ENCODE measurements at places on chromosomes 4 and X.

- no peak for DNase-seq
Observed at GRCh38 chrX:14832586-14832985, 40.3 kb downstream of the FANCB start.

DNA sequence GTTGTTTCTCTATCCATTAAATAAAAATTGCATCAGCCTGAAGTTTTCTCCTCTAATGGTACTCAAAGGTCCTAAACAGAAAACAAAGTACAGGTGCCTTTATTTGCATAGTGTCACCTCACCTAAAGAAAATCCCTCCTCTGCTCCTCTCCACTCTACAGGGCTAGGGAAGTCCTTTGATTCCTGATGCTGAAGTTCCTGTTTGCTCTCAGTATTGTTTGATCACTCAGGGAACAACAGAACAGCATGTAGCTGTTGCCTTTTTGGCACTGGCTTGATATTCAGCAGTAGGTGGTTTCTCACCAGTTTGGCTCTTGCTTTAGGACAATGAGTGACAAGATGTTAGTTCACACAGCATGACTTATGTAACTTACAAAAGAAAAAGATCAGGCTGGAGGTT is 156.2 kb upstream of the SLC7A11 start:
- no peak for DNase-seq

GRCh38 chr4:159451006-159451405 is 348.1 kb downstream of the RAPGEF2 start:
- no peak for DNase-seq

- DNase-seq = no peak
Observed at GRCh38 chr4:1972414-1972813, 36.4 kb downstream of the NELFA start.

DNA sequence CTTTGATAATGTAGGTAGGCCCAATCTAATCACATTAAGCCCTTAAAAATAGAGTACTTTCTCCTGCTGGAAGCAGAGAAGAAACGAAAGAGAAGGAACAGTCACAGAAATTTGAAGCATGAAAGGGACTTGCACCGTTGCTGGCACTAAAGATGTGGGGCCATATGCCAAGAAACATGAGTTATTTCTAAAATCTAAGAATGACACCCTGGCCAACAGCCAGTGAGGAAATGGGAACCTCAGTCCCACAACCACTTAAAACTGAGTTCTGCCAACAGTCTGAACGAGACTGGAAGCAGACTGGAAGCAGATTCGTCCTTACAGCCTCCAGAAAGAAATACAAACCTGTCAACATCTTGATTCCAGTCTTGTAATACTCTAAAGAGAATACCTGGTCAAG is 70.1 kb downstream of the CENPC start:
- no peak for DNase-seq

DNA sequence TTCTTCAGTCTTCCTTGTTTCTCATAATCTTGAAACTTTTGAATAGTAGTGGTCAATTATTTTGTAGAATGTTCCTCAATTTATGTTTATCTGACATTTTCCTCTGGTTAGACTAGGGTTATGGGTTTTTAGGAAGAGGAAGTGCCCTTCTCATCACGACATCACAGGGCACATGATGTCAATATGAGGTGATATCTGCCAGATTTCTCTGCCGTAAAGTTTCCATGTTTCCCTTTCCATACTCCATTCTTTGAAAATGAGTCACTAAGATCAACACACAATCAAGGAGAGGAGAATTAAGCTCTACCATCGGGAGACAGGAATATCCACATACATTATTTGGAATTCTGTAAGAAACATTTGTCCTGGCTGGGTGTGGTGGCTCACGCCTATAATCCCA is 28.4 kb downstream of the RP2 start:
- no peak for DNase-seq

GRCh38 chrX:23478561-23478960 is 143.9 kb downstream of the PTCHD1 start:
- no peak for DNase-seq

DNA sequence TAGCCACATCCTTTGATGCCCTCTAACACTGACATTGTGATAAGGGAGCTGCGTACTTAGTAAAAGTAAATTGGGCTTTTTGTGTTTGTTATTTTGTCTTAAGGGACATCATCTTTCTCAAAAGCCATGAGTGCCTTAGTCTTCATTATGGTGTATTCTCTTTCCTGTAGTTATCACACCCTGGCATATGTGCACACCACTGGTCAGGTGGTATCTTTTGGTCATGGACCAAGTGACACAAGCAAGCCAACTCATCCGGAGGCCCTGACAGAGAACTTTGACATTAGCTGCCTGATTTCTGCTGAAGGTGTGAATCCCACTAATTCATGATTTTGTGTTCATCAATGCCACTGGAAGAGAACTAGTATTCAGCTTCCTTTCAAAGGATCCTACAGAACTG is 18.0 kb downstream of the HERC6 start:
- DNase-seq = no peak

DNA sequence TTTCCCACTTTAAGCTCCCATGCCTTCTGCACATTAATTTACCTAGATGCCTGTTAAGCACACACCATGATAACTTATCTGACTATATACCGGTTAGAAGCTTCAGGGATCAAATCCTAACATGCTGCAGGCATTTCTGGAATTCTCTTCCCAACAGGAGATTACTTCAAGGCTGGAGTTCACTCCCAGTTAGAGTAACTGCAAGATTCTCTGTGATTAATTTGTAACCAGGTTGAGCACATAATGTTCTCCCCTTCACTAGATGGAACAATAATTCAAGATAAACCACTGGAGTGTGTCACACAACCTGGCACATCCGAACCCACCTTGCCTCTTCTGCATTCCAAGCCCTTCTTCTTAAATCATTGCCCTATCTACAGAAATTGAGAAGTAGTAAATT is 11.8 kb upstream of the UGT2A3 start:
- no peak for DNase-seq

DNA sequence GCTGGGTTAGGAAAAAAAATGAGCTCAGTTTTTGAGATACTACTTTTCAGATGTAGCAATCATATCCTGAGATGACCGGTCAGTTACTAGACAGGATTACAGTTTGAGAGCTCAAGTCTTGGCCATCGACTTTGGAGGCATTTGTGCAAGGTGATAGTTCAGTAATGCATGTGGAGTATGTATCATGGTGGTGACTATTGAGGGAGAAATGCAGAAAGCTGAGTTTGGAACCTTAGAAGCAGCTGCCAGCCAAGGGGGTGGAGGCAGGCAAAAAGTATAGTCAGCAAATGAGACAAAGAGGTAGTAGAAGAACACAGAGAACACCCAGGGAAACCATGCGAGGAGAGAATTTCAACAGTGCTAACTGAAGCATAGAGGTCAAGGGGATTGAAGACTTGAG is 48.7 kb upstream of the SLC4A4 start:
- no peak for DNase-seq

GRCh38 chrX:7092543-7092942 is 55.0 kb upstream of the STS start:
- DNase-seq = no peak

GRCh38 chr4:3499710-3500109 is 32.5 kb downstream of the LRPAP1 start:
- no peak for DNase-seq

GRCh38 chrX:38820751-38821150 is 19.5 kb downstream of the MID1IP1 start:
- no peak for DNase-seq

- DNase-seq = peak; percentile 3
Observed at GRCh38 chrX:107654872-107655761, 26.8 kb downstream of the PRPS1 start.

DNA sequence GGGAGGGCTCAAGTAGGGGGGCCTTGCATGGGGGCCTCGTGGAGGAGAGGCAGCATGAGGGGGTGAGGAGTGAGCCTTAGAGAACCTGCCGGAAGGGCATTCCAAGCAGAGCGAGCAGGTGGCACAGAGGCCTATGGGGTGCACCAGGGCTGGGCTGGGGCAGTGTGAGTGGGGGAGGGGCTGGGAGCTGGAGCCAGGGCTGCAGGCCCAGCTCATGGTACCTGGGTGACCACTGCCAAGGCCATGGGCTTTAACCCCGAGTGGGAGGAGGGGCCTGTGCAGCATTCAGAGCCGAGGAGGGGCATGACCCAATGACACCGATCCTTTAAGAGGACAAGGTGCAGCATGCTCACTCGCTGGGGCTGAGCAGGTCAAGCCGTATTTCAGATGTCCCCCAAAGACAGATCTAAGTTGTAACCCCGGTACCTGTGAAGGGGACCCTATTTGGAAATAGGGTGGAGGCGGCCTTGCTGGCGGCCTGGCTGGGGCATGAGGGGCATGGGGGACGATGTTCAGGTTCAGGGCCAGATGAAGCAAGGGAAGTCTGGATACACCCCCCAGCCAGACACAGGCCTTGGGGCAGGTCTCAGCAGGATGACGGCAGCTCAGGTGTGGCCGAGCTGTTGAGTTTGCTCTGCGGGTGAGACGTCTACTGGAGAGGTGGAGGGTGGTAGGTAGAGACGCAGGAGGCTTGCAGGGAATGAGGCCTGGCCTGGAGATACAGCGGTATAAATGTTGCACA is 137.0 kb downstream of the CPZ start:
- no peak for DNase-seq

DNA sequence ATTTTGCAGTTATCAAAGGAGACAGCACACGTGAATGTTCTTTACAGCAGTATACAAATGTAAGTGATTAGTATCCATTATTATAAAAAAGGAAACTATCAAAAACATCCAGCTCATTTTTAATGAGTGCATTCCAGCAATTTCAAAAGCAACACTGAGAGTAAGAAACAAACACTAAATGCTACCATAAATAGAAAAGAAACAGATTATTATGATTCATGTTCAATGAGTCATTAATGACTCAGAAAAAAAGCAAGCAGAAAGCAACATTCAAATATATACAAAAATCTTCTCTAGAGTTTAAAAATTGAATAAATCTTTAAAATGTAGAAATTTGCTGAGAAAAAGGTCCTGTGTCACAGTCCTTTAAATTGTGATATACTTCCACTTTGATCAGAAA is 346.5 kb upstream of the FMR1 start:
- DNase-seq = no peak

DNA sequence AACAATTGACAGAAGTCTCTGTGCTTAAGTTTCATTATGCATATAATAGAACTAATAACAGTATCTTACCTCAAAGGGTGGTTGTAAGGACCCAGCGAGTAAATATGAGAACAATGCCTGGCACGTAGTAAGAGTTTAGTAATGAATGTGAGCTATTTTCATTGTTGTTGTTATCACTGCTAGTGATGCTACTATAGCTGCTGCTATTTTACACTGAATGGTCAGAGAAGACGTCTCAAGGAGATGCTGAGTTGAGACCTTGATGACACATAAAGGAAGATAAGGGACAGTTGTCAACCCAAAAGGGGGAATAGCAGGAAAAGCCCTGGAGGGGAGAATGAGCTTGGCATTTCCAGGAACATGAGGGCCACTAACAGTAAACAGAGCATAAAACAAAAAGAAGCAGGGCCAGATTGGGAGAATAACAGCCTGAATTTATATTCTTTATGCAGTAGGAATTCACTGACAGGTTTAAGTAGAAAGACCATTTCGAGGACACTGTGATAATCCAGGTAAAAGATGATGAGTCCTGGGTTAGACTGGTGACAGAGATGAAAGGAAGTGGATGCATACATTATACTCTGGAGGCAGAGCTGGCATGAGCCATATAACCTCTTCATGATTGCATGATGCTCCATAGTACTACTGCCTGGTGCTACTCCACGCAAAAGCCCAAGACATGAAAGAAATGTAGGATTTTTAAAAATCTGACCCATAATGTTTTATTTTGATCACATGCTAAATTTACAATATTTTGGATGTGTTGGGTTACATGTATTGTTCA is 23.1 kb downstream of the ATP8A1 start:
- DNase-seq = no peak

DNA sequence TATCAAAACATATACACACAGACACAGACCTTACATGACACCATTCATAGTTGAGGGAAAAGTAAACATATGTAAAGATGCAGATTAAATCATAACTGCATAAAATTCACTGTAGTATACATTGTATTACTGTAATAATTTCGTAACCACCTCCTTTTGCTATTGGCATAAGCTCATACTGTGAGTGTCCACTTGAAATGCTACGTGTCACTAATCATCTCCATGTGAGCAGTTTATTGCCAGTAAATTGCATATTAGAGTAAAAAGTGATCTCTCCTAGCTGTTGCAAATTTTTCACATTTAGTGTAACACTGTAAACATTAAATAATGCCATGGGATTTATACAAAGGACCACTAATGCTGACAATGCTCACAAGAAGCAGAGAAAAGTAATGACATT is 256.7 kb upstream of the GNPDA2 start:
- no peak for DNase-seq

DNA sequence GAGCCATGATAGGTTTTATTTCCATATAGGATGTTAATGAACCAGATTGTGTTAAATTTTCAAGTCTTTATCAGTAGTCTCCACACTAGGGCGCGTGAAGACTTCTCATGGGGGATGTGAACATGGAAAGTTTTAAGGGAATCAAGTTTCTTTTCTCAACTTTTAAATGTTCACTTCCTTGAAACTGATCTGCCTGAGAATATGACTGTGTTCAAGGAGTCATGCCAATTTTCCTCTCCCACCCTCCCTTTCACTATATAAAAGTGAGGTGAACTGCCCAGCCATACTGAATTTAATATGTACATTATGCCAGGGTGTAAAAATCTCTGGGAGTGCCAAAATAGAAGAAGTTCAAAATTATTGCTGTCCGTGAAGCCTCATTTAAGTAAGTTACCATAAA is 30.4 kb upstream of the HPGDS start:
- no peak for DNase-seq

- DNase-seq = no peak
Observed at GRCh38 chrX:31656013-31656412, 584.2 kb upstream of the FTHL17 start.

GRCh38 chr4:165931741-165932140 is 58.7 kb downstream of the TLL1 start:
- no peak for DNase-seq

All from NCI-H2171 (cell line).